Bronchial epithelial cell (primary cell): ENCODE measurements at places on chromosomes 2 and 18. TPM values are rescaled to one million over a fixed set of nuclear protein-coding genes. Genes with fewer than 3 reads are reported as not detected.

DNA sequence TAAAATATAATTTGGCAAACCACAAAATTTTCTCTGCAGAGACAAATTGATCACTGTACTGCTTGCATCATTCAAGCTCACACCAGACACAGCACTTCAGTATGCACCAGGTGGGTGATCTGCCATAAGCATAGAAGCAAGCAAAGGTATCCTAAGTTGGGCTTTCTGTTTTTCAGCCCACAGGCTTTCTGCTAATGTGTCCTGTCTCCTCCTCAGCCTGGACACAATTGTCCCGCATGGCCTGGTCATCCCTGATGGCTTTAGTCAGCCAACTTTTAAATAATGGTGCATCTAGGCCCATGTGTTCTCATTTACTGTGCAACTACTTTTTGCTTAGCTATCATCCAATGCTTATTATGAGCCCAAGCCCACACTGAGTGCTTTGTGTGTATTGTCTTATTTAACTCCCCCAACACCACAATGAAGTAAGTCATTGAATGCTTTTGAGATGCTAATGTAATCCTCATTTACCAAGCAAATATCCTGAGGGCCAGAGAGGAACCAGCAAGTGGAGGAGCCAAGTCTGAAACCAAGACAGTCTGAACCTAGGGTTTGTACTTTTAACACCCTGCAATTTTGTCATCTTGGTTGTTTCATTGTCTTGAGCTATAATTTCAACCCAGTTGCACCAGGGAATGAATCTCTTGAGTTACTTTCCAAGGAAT lies 111.2 kb upstream of the SETBP1 start:
- DNase-seq = no peak

The RGPD4 gene
- total RNA-seq = not detected in 2 replicates

The CCDC68 gene
- 3.5 and 4.2 TPM in 2 replicates for total RNA-seq

The EFR3B gene
- 0.13 TPM in 1 of 2 replicates, not detected in the other for total RNA-seq

The UGT1A10 gene
- total RNA-seq = not detected in 2 replicates
